AG04450 (cell line): ENCODE measurements at places on chromosomes 16 and 17.
A peak's percentile ranks its signal among the peaks of the same experiment; 100 is the strongest.

- DNase-seq = no peak
Observed at GRCh38 chr17:60134396-60135150, 15.2 kb upstream of the CA4 start.

- DNase-seq = no peak
Observed at GRCh38 chr17:43574348-43574747, 28.2 kb upstream of the ETV4 start.

DNA sequence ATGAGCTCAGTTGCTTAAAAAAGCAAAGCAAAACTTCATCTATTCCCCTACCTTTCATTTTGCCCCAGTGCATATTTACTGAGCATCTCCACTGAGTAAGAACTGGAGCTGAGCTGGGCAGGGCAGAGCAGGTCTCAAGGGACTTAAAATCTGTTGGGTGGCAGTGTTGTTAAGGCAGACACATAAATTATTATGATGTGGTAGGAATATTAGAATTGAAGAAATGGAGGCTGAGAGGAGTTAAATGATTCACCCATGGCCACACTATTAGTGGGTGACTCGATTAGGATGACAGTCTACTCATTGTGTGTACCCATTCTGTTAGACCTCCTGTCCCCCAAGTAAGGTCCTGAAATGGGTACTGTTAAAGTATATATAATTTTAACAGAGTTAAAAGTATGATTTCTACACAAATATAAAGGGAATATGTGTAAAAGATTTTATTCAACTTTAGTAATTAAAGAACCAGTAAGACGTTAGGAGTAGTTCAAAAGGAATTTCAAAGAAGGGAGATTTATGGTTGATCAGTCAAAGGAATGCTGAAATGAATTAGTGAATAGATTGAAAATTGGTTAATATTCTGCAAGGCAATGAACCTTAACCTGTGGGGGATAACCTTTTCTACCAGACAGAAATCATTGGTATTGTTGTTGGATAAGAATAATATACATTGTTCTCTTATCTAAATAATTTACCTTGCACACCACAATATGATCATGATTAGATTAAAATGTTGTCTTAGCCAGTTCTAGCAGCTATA lies 17.5 kb downstream of the ITGB3 start:
- DNase-seq = no peak

GRCh38 chr16:85728879-85729278 lies 22.0 kb downstream of the C16orf74 start:
- no peak for DNase-seq

GRCh38 chr17:73760439-73760758 lies 116.2 kb upstream of the SDK2 start:
- no peak for DNase-seq

DNA sequence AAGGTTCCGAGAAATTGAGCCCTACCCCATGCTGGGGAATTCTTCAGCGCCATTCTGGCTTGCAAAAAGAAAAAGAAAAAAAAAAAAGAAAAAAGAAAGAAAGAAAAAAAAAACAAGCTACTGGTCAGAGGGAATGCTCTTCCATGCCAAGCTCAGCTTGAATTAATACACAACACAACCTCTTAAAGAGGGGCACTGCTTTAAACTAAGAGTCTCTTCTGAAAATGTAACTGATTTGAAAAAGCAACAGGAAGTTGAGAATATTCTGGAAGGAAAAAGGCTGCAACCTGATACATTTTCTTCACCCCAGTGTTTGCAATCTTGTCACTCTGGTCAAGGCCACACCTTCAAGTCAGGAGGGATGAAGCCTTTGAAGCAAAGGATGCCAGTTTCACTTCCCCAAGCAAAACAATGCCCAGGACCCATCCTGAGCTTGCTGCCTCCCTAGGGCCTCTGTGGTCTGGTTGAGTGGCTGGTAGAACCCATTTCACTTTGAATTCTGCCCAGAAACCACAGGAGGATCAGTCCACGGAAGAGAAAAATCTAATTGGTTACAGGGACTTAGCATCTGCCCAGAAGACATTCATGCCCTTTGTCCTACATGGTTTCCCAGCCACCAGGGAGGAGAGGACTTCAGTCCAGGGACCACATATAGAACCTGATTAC lies 389.7 kb downstream of the SOX9 start:
- no peak for DNase-seq

GRCh38 chr16:48978501-48978900 lies 303.1 kb downstream of the CBLN1 start:
- DNase-seq = no peak

GRCh38 chr16:50478075-50478772 lies 70.0 kb upstream of the NKD1 start:
- DNase-seq = no peak

DNA sequence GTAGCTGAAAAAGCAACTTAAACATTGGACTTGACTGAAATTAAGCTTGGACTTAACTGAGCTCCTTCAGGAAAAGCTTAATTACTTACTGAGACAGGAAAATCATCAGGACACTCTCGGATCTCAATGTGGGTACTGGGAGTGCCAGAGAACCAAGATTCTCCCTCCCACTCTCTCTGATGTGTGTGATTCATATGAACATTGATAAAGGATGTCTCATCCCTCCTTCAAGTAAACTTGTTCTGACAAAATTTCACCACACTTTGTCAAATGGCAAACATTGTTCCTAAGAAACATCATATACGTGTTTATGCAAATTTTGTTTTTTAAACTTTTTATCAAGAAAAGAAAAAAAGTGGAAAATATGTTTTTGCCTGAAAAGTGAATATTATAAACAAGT lies 4.1 kb upstream of the SLFN5 start:
- no peak for DNase-seq

GRCh38 chr17:76843703-76844484 lies 24.3 kb upstream of the MGAT5B start:
- no peak for DNase-seq

- DNase-seq = no peak
Observed at GRCh38 chr17:81519284-81520020, 6.9 kb upstream of the ACTG1 start.

DNA sequence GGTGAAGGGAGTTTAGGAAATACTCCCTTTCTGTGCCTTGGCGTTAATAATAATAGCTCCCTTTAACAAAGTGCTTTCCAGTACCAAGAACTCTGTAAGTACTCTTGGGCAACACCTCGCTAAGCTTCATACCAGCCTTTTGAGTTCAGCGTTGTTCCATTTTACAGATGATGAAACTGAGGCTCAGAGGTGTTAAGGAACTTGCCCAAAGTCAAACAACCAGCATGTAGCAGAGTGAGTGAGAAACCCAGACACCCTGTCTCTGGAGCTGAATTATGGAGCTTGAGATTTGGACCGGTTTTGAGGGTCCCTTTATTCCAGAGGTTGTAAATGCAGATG lies 607 bp downstream of the KATNIP start:
- no peak for DNase-seq

DNA sequence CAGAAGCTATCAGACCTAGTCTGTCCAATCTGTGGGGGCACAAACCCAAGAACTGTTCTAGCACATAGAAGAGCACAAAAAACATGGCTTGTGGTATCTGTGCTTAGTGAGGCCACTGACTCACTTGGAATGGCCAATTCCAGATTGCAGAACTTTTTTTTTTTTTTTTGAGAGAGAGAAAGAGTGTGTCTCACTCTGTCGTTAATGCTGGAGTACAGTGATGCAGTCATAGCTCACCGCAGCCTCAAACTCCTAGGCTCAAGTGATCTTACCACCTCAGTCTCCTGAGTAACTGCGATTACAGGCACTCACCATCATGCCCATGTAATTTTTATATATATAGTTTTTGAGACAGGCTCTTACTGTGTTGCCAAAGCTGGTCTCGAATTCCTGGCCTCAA lies 77.2 kb upstream of the CLEC3A start:
- DNase-seq = no peak

- no peak for DNase-seq
Observed at GRCh38 chr17:76884995-76885893, 17.0 kb downstream of the MGAT5B start.

- no peak for DNase-seq
Observed at GRCh38 chr17:11240041-11240840, 772 bp upstream of the SHISA6 start.

GRCh38 chr17:19410875-19411620 lies at the start of gene RNF112:
RNF112 (plus strand) TSS chr17:19411232; CDS start chr17:19411409, 177 bp downstream.
- no peak for DNase-seq

DNA sequence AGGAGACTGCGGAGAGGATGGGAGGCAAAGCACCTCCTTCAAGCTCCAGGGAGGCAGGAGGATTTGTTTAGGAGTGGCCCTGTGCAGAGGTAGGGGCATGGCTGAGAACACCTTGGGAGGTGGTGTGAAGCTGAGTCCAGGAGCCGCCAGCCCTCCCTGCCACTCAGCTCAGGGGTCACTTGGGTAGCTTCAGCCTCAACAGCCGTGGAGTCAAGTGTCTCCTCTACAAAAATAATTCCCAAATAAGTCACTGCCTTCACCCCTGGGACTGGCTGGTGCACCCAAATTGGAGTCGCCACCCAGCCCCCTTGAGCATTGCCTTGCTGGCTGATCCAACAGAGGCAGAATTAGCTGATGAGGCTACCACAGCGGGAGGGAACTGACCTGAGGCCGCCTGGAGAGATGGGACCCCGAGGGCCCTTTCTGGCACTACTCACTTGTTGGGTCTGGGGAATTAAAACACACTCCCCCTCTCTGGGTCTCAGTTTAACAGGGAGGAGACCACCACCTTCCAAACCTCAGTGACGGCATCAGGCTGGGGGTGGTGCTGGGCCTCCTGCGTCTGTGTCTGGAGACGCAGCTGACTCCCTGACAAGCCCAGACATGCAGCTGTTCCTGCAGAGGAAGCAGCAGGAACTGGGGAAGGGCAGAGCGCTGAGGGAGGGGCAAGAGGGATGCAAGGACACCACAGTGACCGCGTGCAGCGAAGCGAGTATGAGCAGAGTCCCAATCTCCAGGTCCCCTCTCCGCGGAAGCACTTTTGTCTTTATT lies 87.9 kb upstream of the TOB1 start:
- DNase-seq = peak; percentile 50

DNA sequence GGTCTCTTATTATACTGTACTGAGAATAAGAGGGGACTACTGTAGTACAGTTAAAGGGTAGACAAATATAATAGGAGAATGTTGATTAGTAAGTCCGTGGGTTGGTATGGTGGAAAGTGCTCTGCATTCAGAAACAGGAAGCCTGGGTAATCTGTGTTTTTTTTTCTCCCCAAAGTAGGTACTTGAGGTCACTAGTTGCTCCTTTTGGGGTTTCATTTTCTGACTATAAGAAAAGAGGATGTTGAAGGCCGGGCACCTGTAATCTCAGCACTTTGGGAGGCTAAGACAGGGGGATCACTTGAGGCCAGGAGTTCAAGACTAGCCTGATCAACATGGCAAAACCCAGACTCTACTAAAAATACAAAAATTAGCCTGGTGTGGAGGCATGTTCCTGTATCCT lies 42.0 kb upstream of the MMD start:
- no peak for DNase-seq

GRCh38 chr17:64320613-64321553 lies 57.8 kb upstream of the TEX2 start:
- peak; percentile 30 for DNase-seq

GRCh38 chr16:30698139-30698815 lies 694 bp upstream of the SRCAP start:
- DNase-seq = peak; percentile 95

DNA sequence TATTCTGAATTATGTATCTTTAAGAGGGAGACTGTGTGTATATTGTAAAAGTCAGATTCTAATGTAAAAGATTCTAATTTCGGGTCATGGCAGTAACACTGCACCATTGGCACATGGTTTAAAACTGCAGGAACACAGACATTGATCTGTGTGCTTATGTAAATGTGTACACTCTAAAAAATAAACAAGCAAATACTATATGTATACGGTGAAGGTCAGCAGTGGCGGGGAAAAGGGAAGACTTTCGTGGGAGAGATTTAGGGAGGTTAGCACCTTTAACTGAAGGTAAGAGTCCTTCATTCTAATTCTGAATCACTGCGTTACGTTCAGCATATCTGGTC lies 157.8 kb upstream of the FAM20A start:
- DNase-seq = no peak

- no peak for DNase-seq
Observed at GRCh38 chr16:50384500-50385135, 15.8 kb upstream of the BRD7 start.

- DNase-seq = no peak
Observed at GRCh38 chr16:77881355-77882030, 93.1 kb downstream of the VAT1L start.

- no peak for DNase-seq
Observed at GRCh38 chr17:8726941-8727555, 17.6 kb downstream of the CCDC42 start.

DNA sequence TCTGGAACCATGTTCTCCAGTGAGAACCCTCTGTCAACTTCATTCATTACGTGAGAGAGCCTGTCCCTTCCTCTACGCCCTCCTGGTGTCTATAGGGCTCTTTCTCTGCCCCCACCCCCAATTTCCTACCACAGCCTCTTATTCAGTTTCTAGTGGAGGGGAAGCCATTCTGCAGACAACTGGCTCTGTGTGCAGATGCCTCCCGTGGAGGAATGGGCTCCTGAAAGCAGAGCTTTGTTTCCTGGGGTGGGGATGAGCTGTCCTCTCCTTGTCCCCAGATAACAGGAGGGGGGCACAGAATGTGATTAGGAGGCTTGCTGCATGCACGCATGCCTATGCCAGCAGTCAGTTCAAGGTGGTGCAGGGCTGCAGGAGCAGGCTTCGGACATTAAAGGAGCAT lies 31.6 kb downstream of the MMP15 start:
- DNase-seq = no peak

DNA sequence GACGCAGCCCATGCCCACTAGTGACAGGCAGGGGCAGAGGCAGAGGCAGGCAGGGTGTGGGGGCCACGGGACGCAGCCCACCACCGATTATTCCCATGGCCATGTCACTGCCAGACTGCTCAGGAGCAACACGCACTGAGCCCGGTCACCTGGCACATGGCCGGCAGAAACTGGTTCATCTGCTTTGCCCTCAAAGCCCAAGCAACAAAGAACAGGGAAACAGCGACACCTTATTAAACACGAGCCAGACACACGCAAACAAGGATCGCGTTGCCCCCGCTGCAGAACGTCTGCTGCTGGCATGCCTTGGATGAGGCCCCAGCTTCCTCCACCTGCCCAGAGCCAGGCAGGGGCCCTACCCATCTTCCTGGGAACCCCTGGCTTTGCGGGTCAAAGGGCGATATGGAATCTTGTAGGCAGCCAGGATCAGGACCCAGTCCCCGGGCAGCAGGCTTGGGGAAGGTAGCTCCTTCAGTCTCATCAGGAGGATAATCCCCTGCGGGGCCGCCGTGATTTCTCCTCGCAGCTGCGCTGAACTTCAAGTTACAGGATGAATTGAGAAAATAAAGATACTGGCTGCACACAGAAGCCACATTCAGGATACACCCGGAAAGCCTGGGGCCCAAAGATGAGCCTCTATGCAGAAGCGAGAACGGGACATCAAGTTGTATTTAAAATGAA lies 4.8 kb downstream of the TBC1D16 start:
- DNase-seq = no peak

- DNase-seq = no peak
Observed at GRCh38 chr17:260944-261343, 79.5 kb upstream of the DOC2B start.

DNA sequence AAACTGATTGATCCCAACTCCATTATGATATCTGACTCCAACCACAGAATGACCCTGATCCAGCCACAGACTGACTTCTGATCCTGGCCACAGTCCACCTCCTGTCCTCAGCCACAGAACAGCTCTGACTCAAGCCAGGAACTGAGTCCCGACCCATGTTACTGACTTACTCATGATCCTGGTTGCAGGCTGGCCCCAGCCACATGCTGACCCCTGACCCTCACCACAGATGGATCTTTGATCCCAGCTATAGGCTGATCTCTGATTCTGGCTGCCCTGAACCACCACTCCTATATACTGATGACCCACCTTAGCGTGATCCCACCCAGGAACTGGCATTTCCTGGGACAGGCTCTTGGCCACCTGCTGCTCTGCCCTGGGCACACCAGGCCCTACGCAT lies 32.2 kb upstream of the IL21R start:
- peak; percentile 21 for DNase-seq

- DNase-seq = no peak
Observed at GRCh38 chr17:80187515-80187941, 17.7 kb downstream of the CARD14 start.
